Activated naive CD4-positive, alpha-beta T cell (primary cell): ENCODE measurements at places on chromosomes 3 and 15.

GRCh38 chr15:37903919-37904625 is 30.4 kb upstream of the TMCO5A start:
- no peak for DNase-seq

GRCh38 chr3:150747886-150748683 is 14.9 kb downstream of the SIAH2 start:
- DNase-seq = no peak

DNA sequence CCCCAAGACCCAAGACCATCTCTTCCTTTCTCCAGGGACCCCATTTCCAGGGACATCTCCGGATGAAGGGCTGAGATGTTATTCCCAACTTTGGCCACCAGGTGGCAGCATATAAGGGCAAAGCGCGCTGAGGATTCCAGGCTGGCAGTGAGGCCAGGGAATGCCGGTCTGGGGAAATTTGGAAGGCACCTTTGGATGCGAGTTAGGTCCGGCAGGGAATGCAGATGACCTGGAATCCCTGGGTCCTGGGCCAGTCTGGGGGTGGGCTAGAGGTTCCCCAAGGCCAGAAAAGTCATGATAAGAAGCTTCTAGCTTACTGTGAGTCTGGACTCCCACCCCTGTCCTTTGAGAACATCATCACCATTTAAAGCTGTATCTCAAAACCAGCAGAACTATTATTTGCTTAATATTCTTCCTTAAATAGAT is 1.6 kb upstream of the CHST13 start:
- DNase-seq = peak; percentile 5

DNA sequence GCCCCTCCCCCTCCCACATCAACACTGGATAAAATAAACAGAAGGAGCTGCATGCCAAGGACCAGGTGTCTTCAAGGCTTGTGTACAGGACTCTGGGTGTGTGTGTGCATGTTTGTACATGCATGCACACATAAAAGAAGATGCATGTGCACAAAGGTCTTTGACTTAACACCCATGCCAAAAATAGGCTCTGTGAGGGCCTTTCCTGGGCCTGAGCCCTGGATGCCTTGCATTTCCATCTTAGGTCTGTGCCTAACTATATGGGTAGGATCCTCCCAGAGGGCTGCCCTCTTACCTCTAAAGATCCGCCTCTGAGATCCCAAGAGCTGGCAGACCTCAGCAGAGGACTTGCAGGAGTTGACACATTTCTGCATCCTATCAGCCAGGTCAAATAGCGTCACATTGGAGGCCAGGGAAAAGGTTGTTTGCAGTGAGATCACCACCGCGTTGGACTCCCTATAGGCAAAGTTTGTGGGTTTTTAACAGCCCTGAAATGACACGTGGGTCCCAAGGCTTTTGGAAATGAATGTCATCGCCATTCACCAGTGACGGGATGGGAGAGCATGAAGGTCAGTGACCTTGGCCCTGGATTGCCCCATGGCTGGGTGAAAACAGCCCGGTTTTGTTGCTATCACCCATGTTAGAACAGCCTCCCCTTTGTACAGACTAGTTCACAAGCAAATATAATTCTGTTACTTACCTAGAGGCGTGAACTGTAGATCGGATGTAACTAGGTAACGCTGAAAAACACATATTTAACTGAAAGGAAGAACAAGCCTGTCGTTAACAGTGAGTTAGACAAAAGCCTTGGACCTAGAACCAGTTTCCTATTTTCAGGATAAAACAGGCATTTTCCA is 54.0 kb downstream of the HEG1 start:
- no peak for DNase-seq

DNA sequence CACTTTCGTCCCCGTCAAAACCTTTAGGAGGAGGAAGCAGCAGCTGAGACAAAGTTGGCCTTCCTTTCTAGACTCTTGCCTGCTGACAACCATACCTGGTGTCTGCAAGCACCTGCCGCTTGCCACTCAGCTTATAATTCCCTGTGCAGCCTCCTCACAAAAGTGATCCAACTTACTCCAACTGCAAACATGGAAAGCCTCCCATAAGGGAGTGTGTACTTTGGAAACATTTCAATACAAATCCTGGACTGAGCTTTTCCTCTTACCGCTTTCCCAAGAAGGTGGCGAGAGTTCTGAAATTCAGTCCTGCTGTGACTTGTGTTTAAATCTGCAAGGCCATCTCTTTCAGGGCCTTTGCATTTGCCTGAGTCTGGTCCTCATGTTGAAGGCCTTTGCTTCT is 86.8 kb downstream of the LARS2 start:
- DNase-seq = no peak

DNA sequence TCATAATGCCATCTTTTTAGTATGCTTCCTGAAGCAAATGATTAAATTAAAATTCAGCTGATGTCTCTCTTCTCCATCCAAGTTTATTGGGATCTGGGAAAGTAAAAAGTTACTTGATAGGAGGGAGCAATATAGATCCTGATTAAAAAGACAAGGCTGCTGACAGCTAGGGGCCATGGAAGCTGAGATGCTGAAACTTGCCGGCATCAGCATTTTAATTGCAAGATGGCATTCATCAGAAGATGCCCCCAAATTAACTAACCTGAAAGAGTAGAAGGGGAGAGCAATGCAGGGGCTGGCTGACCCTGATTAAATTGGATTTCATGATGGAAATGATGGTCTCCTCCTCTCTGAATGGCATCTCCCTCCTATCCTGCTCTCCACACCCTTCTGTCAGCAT is 31.1 kb downstream of the CPNE4 start:
- no peak for DNase-seq

DNA sequence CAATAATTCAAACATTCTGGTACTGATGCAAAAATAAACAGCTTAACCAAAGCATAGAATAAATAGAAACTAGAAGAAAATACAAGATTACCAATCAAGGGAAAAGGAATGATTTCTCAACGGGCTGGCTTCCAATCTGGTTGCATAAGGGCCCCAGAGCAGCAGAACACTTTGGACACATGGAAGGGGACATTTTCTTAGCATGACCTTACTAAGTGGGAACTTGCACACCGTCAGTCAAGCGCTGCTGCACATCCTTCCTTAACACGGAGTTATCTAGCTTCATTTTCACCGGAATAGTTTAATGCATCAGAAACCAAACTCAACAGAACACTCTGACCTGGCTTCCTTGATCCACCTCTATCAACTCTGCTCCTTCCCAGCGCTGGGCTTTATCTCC is 388.5 kb downstream of the VPS13C start:
- no peak for DNase-seq

GRCh38 chr15:52340093-52340492 is 44.5 kb upstream of the MYO5C start:
- no peak for DNase-seq

GRCh38 chr3:71587958-71588357 is 4.4 kb upstream of the FOXP1 start:
- no peak for DNase-seq

GRCh38 chr3:169818316-169818715 is 5.6 kb upstream of the LRRC34 start:
- no peak for DNase-seq

- no peak for DNase-seq
These were observed 199.7 kb upstream of the ICE2 start for GRCh38 chr15:60678632-60679031.
